ENCODE measurements at places on chromosomes 6 and 20. TPM values are rescaled to one million over a fixed set of nuclear protein-coding genes. Genes with fewer than 3 reads are reported as not detected.

GRCh38 chr6:77774457-77774856, 121.6 kb downstream of the MEI4 start:
- no peak overlapping the region for H3K27ac ChIP-seq
- no peak overlapping the region for H3K4me3 ChIP-seq
- no peaks in the 10 kb centered on the region for H3K27me3 ChIP-seq
- no peak for DNase-seq
- H3K36me3 ChIP-seq, result no peaks in the 10 kb centered on the region
- no peaks in the 10 kb centered on the region for H3K4me1 ChIP-seq

DNA sequence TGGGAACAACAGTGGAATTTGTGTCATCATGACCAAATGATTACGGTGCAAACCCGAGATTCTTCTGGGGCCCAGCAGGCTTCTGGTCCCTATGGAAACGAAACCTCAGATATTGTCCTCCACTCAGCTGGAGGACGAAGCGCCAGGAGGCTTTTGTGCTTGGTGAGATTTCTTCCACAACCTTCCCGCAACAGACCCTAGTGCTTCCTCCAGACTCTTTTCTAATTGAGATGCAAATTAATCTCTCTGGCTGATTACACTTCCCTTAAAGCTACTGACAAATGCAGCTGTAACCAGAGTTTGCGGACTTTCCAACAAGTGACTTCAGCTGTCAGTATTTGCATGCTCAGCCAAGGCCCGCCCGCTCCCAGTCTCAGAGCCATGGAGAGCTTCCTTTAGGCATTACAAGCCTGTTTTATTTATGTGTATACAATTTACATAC, 96.0 kb downstream of the INSM1 start:
- peaks cover 13% of the 10 kb centered on the region for H3K36me3 ChIP-seq
- no peaks in the 10 kb centered on the region for H3K27me3 ChIP-seq
- peaks cover 7% of the 10 kb centered on the region for H3K4me1 ChIP-seq
- H3K4me3 ChIP-seq, result no peak overlapping the region

GRCh38 chr6:30727920-30728553, 7.9 kb downstream of the TUBB start:
- no peak overlapping the region for H3K4me3 ChIP-seq
- peaks cover 68% of the 10 kb centered on the region for H3K36me3 ChIP-seq

GRCh38 chr6:165834613-165835259, 171.7 kb upstream of the PDE10A start:
- H3K4me3 ChIP-seq, result no peak overlapping the region
- no peaks in the 10 kb centered on the region for H3K36me3 ChIP-seq
- no peak overlapping the region for H3K27ac ChIP-seq

Gene SEL1L2
- total RNA-seq, result not detected

Gene TRIM31
- not detected for total RNA-seq

Gene TRERF1
- 9.4 TPM for total RNA-seq
